HEK293T (cell line): ENCODE measurements at places on chromosomes 12 and 14.
A peak's percentile ranks its signal among the peaks of the same experiment; 100 is the strongest.

DNA sequence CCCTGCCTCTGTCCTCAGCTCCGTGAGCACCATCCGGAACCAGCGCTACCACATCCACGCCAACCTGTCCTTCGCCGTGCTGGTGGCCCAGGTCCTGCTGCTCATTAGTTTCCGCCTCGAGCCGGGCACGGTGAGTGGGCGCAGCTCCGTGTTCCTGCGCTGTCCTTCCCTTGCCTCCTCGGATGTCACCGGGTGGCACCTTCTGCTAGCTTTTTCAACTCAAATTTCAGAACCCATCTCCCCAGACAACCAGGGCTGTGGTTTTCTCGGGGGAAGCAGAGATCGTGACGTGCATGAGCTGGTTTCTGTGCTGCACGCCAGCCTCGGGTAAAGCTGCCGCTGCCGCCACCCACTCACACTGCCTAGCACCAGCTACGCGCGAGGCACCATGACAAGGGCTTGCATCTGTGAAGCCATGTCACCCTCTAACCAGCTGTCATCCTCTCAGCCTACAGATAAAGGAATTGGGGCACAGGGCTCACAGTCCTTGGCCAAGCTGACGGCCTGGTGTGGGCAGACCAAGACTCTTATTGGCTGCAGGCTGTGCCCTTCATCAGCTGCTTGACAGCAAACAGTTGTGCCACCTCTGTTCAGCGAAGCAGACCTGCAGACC is 152.1 kb downstream of the ADGRD1 start:
- DNase-seq, result no peak

DNA sequence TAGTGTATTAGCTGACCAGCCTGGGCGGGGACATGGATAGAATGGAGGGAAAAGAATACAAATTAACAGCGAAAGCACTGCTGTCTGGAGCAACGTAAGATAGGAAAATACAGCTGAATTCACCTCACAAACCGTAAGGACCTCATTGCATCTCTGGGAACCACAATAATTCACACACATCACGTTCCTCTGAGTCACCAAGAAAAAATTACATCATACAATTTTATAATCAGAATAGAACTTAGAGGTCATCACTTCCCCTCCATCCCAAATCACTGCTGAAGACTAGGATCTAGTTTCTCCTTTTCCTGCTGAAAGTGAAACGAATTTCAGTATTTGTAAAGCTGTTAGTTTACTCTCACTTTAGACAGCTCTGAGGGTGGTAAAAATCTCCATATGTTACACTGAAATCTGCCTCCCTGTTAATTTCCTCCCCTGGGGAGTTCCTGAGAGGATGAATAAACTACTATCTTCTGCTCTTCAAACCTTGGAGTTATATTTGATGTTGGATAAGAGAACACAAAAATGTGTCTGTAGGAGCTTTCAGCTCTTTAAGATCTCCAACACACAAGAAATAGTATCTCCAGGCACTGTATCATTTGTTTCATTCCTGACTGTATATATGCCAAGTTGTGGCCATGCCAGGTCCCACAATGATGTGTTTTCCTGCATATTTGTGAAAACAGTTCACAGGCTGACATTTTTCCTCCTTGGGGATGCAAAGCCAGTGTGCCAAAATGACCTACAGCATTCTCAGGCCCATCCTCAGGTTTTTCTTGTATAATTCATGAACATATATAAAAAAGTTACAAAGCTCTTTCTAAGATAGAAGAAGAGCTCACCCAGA is 63.8 kb upstream of the SSTR1 start:
- no peak for DNase-seq

DNA sequence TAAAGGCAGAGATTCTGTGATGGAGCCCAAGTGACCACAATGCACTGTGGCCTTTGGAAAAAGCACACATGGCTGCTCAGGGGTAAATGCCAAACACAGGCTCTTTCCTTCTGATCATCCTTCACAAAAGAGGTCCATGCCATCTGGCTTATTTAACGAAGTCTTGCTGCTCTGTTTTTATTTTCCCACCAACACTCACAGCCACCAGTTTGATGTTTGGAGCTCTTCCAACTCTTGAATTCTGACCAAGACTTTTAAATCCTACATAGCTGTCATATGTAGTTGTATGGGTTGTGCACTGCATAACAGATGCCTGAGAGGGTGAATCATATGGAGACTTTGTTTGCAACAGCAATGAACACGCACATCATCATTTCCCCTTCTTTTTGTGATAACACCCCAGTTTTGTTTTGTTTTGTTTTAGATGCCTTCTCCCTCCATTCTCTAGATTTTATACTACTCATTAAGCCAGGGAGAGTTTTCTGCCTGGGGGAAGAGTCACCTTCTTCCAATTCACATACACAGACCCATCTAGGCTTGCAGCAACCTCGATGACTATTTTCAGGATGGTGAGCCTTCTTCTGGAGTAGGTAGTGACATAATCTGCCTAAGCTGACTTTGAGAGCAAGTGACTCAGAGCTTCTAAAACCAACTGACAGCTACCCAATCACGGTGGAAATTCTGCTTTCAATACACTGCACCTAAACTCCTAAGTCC is 145.2 kb upstream of the WSCD2 start:
- DNase-seq, result no peak

GRCh38 chr12:28443337-28443736 is 253.1 kb downstream of the CCDC91 start:
- no peak for DNase-seq

GRCh38 chr14:25394791-25395391 is 344.9 kb upstream of the STXBP6 start:
- DNase-seq, result no peak

DNA sequence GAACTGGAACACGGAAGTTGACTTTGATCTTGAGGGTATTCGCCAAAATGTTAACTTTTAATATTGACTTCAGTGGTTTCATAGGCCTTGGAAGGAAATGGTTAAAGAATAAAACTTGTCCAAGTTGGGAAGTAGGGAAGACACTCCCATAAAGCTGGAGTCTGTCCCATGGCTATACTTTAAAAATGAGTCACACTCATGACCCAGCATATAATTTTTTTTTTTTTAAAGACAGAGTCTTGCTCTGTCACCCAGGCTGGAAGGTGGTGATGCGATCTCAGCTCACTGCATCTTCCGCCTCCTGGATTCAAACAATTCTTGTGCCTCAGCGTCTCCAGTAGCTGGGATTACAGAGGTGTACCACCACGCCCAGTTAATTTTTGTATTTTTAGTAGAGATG is 19.6 kb downstream of the TMPRSS12 start:
- DNase-seq, result no peak

DNA sequence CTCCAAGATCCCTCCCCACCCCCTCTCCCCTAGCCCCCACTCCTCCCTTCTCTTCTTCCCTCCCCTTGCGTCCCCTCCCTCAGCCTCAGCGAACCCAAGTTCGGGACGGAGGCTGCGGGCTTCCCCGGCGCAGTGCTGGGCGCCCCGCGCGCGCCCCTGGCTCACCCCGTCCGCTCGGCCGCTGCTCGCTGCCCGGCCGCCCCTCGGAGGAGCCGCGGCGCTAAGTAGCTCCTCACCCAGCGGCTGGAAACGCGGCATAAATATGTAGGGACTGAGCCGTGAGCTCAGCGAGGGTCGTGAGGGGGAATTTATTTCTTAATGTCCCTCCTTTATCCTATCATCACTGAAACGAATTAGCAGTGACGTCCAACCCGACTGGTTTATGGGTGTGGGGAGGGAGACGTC is at the start of gene NOS1:
Gene NOS1, minus strand, starts transcription at position 280 of the 405 bp plus-strand sequence. CDS start 30,557 bp downstream, outside the sequence.
- no peak for DNase-seq

GRCh38 chr12:10147714-10148403 is 17.9 kb upstream of the CLEC7A start:
- no peak for DNase-seq

DNA sequence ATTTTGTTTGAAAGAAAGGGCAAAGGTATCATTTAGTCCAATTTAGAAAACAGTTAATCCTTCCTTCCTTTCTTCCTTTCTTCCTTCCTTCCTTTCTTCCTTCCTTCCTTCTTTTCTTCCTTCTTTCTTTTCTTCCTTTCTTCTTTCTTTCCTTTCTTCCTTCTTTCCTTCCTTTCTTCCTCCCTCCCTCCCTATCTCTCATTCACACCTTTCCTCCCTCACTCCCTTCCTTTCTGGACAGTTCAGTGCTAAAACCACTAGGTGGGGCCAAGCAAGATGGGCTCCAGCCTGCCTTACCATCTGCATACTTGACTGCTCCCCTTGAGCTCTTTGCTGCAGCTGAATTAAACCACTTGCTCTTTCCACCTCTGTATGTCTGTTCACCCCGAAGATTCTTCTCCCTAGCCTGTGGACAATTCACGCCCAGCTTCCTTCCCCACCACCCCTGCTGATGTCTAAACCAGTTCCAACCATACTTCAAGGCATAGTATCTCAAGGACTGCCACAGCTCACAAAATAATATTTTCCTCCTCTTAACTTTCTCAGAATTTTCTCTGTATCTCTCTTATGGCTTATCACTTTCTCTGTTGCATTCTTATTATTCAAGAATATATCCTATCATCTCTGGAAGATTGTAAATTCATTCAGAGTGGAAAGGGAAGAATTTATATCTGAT is 78.0 kb downstream of the DBX2 start:
- DNase-seq, result peak; percentile 50

GRCh38 chr12:49865782-49866135 is 22.9 kb upstream of the BCDIN3D start:
- no peak for DNase-seq

DNA sequence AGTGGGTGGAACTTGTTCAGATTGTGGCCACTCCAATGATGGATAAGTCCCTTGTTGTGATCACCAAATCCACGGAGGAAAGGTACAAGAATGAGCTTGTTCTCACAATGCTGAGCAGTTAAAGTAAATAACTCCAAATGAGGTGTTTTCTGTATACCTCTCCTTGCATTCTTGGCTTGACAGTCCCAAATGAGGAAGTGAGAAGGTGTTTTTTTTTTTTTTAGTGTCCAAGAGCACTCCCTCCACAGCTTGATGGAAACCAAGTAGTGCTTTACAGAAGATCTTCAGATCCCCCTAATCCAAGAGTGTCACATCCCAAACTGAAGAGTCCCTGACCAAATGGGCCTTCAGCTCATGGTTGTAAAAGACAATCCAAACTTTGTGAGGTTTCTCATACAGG is 153.6 kb downstream of the ATP23 start:
- no peak for DNase-seq

DNA sequence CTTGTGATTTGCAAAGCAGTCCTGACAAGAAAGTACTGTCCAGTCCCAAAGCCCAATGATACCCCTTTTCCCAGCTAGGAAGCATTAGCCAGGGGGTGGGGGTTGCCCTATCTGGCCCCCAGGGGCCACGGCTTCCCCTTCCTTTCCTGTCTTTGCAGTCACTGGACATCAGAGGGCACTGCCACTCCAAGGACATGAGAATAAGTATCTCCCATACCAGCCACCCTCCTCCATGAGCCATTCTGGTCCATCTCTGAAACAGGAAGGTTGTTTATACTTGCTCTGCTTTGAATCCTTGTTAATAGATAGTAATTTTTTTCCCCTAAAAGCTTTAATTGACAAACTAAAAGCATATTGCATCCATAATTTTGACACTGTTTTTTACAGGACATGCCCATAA is 29.7 kb downstream of the RBM19 start:
- no peak for DNase-seq

DNA sequence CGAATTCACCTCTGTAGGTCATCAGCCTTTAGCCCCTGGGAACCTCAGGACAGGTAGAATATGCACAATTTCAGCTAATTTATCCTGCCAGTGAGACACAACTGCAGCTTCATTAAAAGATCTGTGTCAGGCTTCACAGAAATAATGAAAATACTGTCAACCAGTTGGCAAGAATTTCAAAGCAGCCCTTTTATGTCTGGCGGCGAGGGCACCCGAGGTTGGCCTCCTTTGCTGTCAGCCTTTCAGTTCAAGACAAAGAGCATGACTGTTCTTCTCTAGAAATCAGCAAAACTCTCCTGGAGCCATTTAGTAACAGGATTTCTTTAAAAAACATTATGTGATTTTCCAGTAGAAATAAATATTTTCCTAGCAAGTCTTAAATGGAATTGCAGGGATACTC is 75.9 kb downstream of the BBS10 start:
- DNase-seq, result no peak

DNA sequence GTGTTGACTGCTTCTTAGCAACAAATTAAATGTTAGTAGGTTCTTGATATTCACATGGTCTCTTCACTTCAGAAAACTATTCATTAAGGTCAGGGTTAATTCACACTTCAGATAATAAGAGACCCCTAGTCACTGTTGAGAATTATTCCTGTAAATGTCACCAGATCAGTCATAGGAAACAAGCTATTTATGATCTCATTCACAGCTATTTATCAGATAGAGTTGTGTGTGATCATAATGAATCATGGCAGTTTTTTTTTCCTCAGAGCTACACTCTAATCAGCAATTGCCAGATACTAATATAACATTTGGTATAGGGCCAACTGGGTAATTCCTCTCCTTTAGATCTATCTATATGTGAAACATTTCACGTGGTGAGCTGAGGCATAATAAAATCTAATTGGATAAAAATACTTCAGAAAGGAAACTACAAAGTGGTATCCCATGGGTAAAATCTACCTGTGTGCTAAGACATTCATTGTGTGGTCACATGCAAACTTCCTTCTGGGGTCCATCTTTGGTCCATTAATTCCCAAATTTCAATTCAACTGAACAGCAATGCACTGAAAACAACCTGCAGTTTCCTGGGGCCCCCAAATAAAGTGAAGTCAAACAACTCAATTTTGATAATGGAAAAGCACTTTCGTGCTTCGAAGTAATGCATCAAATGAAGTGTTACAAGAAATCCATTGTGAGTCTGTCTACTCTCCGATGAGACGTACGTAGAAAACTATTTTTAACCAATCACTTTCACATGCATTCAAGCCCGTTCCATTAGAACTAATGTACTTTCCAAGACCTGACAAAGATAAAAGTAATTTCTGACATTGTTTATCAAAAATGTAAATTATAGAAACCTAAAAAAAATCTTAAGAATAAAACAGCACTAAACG is 197.0 kb downstream of the ACSS3 start:
- DNase-seq, result no peak

DNA sequence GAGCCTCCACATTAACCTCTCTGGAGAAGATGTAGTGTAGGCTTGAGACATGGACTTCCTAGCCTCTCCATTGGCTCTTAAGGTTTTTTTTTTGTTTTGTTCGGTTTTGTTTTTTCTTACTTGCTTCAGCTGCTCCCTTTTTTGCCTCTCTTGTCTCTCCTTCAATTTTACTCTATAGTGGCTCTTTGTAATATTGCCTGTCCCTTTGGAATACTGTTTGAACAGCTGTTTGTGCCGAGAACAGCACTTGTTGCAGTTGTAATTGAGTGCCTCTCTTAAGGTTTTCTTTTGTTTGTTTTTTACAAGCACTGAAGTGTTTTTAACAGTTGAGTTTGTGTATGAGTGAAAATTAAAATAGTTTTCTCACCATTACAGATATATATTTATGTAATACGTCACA is 567.7 kb downstream of the LRFN5 start:
- DNase-seq, result no peak

- no peak for DNase-seq
These were observed 38.2 kb downstream of the IFT43 start for GRCh38 chr14:76023757-76024156.

DNA sequence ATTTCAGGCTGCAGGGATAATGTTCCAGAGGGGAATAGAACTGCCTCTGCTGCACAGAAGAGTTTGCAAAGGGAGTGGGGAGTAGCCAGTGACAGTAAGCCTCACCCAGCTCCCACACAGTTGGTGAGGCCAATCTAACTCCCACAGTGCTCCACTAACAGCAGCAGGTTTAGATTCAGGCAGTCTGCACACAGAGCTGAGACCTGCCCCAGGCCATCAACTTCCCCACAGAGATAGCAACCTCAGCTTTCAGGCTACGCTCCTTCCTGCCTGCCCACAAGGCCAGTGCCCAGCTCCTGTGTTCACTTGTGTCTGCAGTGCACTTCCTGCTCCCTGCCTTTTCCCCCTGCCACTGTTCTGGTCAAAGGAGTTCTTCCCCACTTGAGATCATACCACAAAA is 107.5 kb downstream of the TBC1D30 start:
- no peak for DNase-seq

GRCh38 chr12:13561923-13562322 is 365.4 kb downstream of the EMP1 start:
- DNase-seq, result no peak
